ENCODE measurements at places on chromosomes 12 and 14. TPM values are rescaled to one million over a fixed set of nuclear protein-coding genes. Genes with fewer than 3 reads are reported as not detected.
A peak's percentile ranks its signal among the peaks of the same experiment; 100 is the strongest.

The NID2 gene
- 57.2 TPM for total RNA-seq

The COX8C gene
- not detected for total RNA-seq

The MDGA2 gene
- 0.40 TPM for total RNA-seq

The POTEG gene
- not detected for total RNA-seq

The KRT77 gene
- not detected for total RNA-seq

The ADAMTS20 gene
- total RNA-seq: not detected

DNA sequence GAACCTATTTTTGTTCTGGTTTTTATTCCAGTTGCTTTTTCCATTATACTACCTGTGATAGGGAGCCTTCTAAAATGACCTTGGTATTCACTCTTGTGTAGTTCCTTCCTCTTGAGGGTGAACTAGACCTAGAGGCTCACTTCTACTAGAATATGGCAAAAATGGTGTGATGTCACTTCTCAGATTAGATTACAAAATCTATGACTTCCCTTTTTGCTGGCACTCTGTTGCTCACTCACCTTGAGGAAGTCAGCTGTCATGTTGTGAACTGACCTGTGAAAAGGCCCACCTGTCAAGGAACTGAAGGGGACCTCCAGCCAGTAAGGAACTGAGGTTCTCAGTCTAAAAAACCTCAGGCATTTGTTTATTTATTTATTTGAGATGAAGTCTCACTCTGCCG is 5.7 kb downstream of the MIPOL1 start:
- H3K27ac ChIP-seq: no peak overlapping the region
- no peaks in the 10 kb centered on the region for H3K36me3 ChIP-seq
- H3K4me1 ChIP-seq: no peaks in the 10 kb centered on the region
- H3K27me3 ChIP-seq: no peaks in the 10 kb centered on the region
- no peak overlapping the region for H3K4me3 ChIP-seq

DNA sequence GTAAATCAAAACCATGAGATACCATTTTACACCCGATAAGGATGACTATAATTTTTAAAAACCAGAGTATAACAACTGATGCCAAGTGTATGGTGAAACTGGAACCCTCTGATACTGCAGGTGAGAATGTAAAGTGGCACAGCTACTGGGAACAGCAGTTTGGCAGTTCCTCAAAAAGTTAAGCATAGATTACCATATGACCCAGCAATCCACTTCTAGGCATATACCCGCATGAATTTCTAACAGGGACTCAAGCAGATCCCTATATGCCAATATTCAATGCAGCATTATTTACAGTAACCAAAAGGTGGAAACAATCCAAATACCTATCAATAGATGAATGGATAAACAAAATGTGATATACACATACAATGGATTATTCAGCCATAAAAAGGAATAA is 57.4 kb downstream of the BAZ1A start:
- H3K4me3 ChIP-seq: no peak overlapping the region
- H3K4me1 ChIP-seq: no peaks in the 10 kb centered on the region
- no peak for ATAC-seq
- H3K27me3 ChIP-seq: no peaks in the 10 kb centered on the region

GRCh38 chr12:62301080-62301798 is 41.0 kb downstream of the USP15 start:
- H3K27ac ChIP-seq: no peak overlapping the region
- no peaks in the 10 kb centered on the region for H3K27me3 ChIP-seq
- H3K4me3 ChIP-seq: no peak overlapping the region
- peaks cover 60% of the 10 kb centered on the region for H3K36me3 ChIP-seq
- ATAC-seq: no peak
- peaks cover 22% of the 10 kb centered on the region for H3K4me1 ChIP-seq

DNA sequence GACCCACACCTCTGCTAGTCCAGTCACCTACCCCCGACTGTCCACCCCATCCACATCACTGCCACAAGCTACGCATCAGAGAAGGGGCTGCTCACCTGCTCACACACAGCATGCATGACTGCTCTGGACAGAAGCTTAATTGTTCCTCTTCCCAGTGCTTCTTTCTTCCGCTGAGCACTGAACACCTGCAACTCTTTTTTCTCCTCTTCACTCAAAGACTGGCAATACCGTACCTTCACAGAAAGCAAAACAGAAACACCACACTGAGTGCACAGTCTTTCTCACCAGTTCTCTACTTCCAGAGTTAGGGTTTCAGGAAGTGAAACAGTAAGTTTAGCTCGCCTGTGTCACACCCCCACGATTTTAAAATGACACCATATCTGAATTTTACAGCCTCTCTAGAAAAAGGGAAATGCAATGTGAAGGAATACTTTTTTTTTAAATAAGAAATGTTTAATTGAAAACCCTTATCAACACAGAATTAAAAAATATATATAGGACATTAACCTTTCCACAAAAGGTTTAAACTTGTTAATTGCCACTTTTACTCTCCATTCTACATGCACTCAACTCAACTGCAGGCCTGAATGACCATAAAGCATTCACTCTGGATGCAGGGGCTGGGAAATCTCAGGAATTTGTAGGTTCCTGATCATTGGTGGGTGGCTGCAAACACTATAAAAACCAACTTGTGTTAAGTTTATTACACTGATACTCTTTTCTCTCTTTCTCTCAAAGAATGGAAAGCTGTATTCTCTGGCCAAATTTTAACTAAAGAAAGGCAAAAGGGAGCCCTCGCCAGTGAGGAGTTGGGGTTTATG is 120.0 kb downstream of the PRICKLE1 start:
- H3K4me1 ChIP-seq: peaks cover 4% of the 10 kb centered on the region
- H3K4me3 ChIP-seq: peak overlapping the region; percentile 3
- peak overlapping the region; percentile 48 for H3K27ac ChIP-seq
- no peak for ATAC-seq
- no peaks in the 10 kb centered on the region for H3K27me3 ChIP-seq
- H3K36me3 ChIP-seq: peaks cover 50% of the 10 kb centered on the region

- no peak for ATAC-seq
- no peak overlapping the region for H3K27ac ChIP-seq
- H3K27me3 ChIP-seq: no peaks in the 10 kb centered on the region
Observed at GRCh38 chr14:33452995-33453394, 497.9 kb downstream of the EGLN3 start.

GRCh38 chr14:96914571-96915128 is 117.5 kb downstream of the VRK1 start:
- no peak overlapping the region for H3K27ac ChIP-seq
- no peaks in the 10 kb centered on the region for H3K36me3 ChIP-seq
- no peak for ATAC-seq

- no peak overlapping the region for H3K4me3 ChIP-seq
- H3K27me3 ChIP-seq: no peaks in the 10 kb centered on the region
- no peaks in the 10 kb centered on the region for H3K36me3 ChIP-seq
- ATAC-seq: no peak
- peak overlapping the region; percentile 46 for H3K27ac ChIP-seq
Observed at GRCh38 chr14:89407856-89408255, 9.2 kb downstream of the FOXN3 start.

DNA sequence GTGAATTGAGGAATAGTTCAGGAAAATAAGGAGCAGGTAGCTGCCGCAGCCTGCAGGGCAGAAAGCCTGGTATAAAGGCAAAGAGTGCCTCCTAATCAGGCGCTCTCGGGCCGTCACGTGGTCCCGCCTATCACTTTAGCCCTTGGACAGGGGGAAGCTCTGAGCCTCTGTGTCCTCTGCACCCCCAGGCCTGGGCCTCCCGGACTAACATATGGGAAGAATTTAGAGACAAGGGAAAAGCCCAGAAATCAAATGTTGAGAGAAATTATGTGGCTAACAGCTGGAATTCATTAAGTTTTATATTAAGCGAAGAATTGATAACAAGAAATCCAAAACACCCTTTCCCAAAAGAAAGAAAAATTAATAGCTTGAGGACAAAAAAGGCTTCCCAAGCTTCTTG is 417.7 kb downstream of the ATP23 start:
- ATAC-seq: no peak
- H3K27me3 ChIP-seq: no peaks in the 10 kb centered on the region
- no peaks in the 10 kb centered on the region for H3K4me1 ChIP-seq
- H3K4me3 ChIP-seq: no peak overlapping the region
- no peak overlapping the region for H3K27ac ChIP-seq

DNA sequence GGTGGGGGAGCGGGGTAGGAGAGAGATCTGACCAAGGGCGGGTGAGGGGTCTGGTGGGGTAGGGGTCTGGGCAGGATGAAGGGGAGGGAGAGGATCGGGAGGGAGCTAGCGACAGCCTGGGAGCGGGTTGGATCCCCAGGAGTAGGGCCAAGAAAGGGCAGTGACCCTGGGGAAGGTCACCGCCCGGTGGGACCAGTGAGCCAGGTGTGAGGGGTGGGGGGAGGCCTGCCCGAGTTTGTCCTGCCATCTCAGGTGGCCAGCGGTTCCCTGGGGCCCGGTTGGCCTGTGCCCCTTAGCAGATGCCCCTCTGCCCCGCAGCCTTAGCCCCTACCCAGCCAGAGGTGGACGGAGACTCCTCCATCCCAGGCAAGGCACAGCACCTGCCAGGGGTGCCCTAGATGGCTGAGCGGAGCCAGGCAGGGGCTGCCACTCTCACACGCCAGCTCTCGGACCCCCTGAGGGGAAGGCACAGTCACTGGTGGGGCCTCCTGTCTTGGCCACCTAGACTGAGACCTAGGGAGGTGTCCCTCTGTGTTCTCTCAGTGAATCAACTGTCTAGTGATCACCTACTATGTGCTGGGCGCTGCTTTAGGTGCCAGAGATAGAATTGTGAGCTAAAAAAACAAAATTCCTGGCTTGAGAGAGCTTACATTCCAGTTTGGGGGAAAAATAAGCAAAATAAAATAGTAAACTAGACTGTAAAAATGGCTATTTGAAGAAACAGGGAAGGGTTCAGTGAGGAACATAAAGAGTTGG is 629 bp upstream of the TTC7B start:
- peak overlapping the region; percentile 53 for H3K4me3 ChIP-seq
- no peaks in the 10 kb centered on the region for H3K36me3 ChIP-seq
- H3K4me1 ChIP-seq: peaks cover 34% of the 10 kb centered on the region
- no peak for ATAC-seq
- no peaks in the 10 kb centered on the region for H3K27me3 ChIP-seq

- H3K36me3 ChIP-seq: no peaks in the 10 kb centered on the region
- H3K27ac ChIP-seq: peak overlapping the region; percentile 72
- peak; percentile 58 for ATAC-seq
- H3K4me3 ChIP-seq: no peak overlapping the region
- H3K27me3 ChIP-seq: no peaks in the 10 kb centered on the region
Observed at GRCh38 chr12:132078190-132078589, 65.9 kb downstream of the DDX51 start.

- no peaks in the 10 kb centered on the region for H3K27me3 ChIP-seq
- H3K36me3 ChIP-seq: peaks cover 95% of the 10 kb centered on the region
- H3K4me3 ChIP-seq: no peak overlapping the region
- H3K4me1 ChIP-seq: no peaks in the 10 kb centered on the region
- no peak for ATAC-seq
Observed at GRCh38 chr14:104883681-104884361, 18.8 kb downstream of the CEP170B start.

- ATAC-seq: no peak
- no peaks in the 10 kb centered on the region for H3K4me1 ChIP-seq
- H3K27ac ChIP-seq: no peak overlapping the region
- no peaks in the 10 kb centered on the region for H3K27me3 ChIP-seq
- peaks cover 52% of the 10 kb centered on the region for H3K36me3 ChIP-seq
Observed at GRCh38 chr14:52026901-52027300, 37.6 kb downstream of the RTRAF start.

GRCh38 chr12:92394895-92395294 is 249.2 kb upstream of the BTG1 start:
- no peaks in the 10 kb centered on the region for H3K27me3 ChIP-seq
- H3K4me3 ChIP-seq: no peak overlapping the region
- H3K36me3 ChIP-seq: no peaks in the 10 kb centered on the region
- no peak overlapping the region for H3K27ac ChIP-seq

GRCh38 chr14:73324533-73324932 is 87.2 kb downstream of the PAPLN start:
- H3K27ac ChIP-seq: no peak overlapping the region
- peaks cover 10% of the 10 kb centered on the region for H3K36me3 ChIP-seq
- ATAC-seq: no peak
- no peak overlapping the region for H3K4me3 ChIP-seq

DNA sequence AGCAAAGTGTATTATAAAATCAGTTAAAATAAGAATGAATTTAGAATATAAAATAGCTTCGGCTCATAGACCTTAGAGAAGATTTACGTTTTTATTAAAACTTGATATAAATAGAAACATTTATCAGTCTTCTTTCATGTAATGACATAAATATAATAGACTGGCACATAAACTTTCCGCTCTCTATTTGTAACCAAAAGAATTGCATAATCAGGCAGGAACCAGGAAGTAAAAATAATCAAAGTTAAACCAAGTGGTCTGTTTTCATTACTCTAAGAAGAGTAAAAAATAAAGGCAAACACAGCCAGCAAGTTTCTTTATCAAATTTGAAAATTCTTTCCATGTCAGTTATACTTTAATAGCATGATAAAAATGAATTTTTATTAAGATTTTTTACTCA is 46.3 kb upstream of the ATP2A2 start:
- peaks cover 37% of the 10 kb centered on the region for H3K4me1 ChIP-seq
- no peaks in the 10 kb centered on the region for H3K27me3 ChIP-seq
- H3K4me3 ChIP-seq: no peak overlapping the region
- no peak for ATAC-seq

GRCh38 chr12:105761075-105761474 is 377.7 kb downstream of the NUAK1 start:
- peaks cover 5% of the 10 kb centered on the region for H3K4me1 ChIP-seq
- no peak overlapping the region for H3K27ac ChIP-seq
- no peak for ATAC-seq
- H3K4me3 ChIP-seq: no peak overlapping the region

DNA sequence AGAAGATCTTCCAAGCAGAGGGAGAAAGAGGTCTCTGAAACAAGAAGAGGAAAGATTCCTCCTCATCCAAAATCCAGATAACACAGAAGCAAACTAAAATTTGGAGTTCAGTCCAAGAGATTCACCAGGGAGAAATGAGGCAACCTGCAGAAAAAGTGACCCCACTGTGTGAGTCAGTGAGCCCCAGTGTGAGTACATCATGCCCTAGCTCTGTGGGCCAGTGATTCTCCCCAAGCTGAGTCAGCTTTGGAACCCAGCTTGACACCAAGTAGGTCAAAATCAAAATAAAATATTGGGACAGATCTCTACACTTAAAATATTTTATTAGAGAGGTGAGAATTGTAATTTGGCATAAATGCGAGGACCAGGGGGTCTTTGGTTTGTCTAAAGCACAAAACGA is 17.2 kb downstream of the CLEC2B start:
- no peak overlapping the region for H3K27ac ChIP-seq
- no peak overlapping the region for H3K4me3 ChIP-seq
- H3K4me1 ChIP-seq: no peaks in the 10 kb centered on the region
- peaks cover 7% of the 10 kb centered on the region for H3K36me3 ChIP-seq
- ATAC-seq: no peak

All from gastroesophageal sphincter (tissue), 4 donors.